ENCODE measurements at places on chromosomes 1 and 21.

DNA sequence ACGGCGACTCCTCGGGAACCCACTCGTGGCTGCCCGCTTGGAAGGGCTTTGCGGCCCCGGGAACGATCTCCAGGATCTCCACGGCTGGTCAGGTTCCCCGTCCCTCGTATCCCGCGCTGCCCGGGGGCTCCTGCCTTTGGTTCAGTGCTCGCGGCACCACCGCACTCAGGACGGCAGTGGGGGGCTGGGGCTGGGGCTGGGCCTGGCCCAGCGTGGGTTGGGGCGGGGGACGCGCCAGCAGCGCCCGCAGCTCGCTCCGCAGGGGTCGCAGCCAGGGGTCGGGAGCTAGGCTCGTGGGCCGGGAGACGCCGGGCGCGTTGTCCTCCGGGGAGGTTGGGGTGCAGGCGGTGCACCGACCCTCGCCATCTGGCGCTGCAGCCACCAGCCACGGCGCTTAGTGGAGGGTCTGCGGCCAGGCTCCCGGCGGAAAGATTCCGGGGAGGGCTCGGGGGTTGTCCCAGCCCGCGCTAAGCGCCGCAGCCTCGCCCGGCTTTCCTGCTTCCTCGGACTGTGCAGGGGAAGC is 8.9 kb downstream of the SIM2 start:
- no peak for DNase-seq

DNA sequence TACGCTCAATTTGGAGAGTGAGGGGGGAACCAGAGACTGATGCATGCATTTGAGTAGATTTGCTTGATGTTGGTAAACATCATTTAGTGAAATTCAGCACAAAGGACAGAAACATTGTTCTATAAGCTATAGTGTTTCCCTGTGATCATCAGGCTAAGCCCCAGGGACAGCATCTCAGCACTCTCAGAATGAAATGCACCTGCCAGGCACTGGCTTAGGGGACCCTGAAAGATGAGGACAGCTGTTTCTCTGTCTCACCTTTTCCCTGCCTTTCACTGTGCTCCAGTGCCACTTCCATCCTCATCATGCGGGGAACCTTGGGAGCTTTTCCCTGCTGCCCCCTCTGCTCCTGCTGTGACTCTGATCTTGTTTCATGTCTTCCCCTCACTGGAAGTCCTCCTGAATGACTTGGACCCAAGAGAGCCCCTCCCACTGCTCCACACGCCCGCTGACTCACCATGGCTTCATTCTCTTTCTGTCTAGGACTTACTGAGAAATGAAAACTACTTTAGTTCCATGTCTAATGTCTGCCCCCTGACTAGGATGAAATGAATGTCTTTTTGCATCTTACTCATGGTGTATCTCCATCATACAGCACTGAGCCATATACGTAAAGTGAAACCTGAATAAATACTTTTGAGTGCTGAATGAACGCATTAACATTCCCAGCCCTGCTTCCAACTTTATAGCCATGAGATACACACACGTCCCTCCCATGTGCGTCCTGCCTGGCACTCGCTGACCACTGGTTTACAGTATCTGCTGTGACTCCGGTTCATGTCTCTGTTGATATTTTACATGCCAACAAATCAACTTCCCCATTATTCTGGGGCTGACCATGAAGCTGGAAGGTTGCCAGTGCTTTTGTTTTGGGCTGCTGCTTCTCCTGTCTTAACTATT is 182.0 kb downstream of the PCP4 start:
- no peak for DNase-seq

DNA sequence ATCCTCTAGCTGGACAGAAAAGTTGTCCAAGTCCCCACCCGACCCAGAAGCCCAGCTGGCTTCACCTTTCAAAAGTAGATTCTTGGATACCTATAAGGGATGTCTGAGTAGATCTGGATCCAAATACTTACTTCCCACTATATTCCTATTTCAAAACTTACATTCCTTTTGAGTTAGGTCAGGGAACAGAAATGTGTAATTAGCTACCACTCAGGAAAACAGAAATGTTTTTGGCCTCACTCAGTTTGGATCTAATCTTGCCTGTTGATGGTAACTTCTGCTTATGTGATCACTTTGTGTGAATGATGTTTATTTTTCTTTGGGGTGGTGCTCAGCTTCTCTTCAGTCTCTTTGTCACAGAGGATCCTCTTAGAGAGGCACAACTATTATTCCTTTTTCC is 814.4 kb upstream of the RGS18 start:
- no peak for DNase-seq

DNA sequence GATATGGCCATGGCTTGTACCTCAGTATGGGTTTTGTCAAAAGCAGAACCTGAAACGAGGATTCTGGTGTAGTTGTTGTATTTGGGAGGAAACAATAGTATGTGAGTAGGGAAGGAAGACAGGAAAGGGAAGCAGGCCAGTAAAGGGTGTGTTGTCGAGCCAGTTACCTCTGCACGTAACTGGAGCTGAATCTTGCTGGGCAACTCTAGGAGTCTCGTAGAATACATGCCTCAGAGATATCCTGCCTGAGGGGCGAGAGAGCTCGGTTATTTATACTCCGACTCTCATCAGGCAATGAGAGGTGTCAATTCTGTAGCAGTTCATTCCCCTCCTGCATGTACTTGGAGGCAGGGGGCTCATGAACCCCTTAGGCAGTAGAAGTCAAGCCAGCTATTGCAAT is 45.9 kb upstream of the KIF26B start:
- no peak for DNase-seq

DNA sequence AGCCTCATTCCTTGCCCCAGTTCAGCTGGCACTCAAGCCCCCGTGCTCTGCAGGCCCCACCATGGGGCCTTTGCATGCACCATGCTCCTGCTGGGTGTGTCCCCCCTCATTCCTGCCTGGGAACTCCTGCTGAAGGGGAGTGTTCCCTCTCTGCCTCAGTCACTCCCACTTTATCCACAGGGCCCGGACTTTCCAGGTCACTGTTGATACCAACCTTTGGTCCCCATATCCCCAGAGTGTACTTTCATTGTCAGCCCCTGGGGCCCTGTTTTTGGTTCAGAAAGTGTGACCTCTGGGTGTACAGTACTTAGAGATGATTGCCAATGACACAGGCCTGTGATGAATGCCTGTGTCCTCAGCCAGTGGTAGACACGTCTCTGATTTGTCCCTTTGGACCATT is 2.9 kb downstream of the TTC22 start:
- no peak for DNase-seq

DNA sequence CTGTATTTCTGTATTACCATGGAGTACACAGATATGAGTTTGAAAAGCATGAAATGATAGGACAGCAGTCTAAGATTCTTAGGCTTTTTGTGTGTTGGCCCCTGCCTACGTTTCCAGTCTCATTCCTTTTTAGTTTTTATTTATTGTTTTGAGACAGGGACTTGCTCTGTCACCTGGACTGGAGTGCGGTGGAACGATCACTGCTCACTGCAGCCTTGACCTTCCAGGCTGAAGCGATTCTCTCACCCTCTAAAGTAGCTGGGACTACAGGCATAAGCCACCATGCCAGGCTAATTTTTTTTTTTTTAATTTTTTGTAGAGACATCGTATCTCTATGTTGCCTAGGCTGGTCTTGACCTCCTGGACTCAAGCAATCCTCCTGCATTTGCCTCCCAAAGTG is 3.8 kb downstream of the RAVER2 start:
- no peak for DNase-seq

DNA sequence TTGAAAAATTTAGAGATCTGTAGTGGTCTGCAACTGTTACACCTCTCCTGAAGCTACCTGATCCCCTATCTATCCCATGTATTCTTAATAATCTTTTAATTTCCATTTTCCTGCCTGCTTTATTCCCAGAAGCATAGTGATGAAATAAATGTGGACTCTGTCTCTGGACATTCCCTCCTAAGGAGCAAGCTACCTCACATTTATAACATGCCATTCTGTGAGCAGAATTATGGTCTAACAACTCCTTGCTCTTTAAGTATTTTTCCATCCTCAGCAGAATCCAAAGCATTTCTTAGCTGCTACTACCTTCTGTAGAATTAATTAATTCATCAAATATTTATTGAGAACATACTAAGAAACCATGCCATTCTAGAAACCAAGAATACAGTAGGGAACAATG is 15.1 kb downstream of the CRP start:
- DNase-seq, result no peak

GRCh38 chr21:42115136-42115683 is 44.1 kb downstream of the UMODL1 start:
- no peak for DNase-seq

DNA sequence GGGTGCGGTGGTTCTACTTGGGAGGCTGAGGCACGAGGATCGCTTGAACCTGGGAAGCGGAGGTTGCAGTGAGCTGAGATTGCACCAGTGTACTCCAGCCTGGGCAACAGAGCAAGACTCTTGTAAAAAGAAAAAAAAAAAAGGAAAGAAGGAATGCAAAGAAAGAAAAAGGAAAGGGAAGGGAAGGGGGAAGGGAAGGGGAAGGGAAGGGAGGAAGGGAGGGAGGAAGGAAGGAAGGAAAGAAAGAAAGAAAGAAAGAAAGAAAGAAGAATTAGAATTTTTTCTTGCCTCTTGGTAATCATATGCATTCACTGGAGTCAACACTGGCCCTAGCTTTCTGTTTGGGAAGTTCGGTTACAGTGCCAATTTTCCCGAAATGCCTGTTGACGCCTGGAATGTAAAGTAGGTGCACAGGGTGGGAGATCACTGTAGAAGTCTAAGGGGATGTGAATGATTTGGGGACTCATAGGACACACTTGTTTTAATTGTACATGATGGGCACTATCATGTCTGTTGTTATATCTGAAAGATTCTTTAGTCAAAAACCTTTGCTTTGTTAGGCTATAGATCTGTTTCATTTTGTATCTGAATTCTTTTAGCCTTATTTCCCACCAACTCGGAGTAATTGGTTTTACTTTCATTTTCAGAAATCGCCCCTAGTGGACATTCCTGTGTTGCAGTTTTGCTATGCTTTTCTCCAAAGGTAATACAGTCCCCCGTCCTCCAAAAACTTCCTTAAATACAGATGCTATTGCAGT is 59.8 kb upstream of the MORC3 start:
- no peak for DNase-seq

- no peak for DNase-seq
These were observed 179.7 kb upstream of the HOOK1 start for GRCh38 chr1:59635097-59635496.

DNA sequence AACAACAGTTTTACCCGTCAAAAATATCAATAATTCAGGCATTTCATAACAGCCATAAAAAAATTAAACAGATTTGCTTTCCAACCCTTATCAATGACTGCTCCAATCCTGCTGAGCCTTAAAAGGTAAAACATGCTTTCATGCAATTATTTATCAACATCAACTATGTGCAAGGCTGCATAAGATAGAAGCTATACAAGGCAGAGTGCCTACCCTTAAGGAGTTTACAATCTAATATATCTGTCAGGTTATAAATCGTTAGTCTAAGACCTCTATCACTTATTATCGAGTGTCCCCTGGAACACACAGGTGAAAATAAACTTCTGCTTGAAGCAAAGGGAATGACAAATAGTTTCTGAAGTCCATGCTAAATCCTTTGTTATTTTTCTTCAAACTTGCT is 1.8 kb downstream of the ERRFI1 start:
- DNase-seq, result no peak
